Mucosa of descending colon (tissue), 3 donors: ENCODE measurements at places on chromosomes 7 and 10. TPM values are rescaled to one million over a fixed set of nuclear protein-coding genes. Genes with fewer than 3 reads are reported as not detected.

Gene MIOS
- 21.2 TPM for total RNA-seq

Gene CTNNA3
- 7.5 TPM for total RNA-seq

Gene PNLIPRP2
- 2.8 TPM for total RNA-seq

Gene MNX1
- total RNA-seq, result 24.0 TPM

Gene GRM8
- 4.4 TPM for total RNA-seq
